ENCODE measurements at places on chromosomes 2 and 18. TPM values are rescaled to one million over a fixed set of nuclear protein-coding genes. Genes with fewer than 3 reads are reported as not detected.

The SERPINB11 gene
- 7.1 TPM for total RNA-seq

The UGT1A5 gene
- total RNA-seq: 0.68 TPM

The PIAS2 gene
- 17.8 TPM for total RNA-seq

The KCNIP3 gene
- 0.96 TPM for total RNA-seq

The KLHL29 gene
- 3.6 TPM for total RNA-seq

The MAP2 gene
- 6.4 TPM for total RNA-seq

The UBXN2A gene
- 10.4 TPM for total RNA-seq

The NHEJ1 gene
- total RNA-seq: 8.9 TPM

The MBD5 gene
- 19.3 TPM for total RNA-seq

The CCL20 gene
- 2.8 TPM for total RNA-seq

All from esophagus mucosa (tissue), 1 donor.